ENCODE measurements at places on chromosomes 5 and 9. TPM values are rescaled to one million over a fixed set of nuclear protein-coding genes. Genes with fewer than 3 reads are reported as not detected.
A peak's percentile ranks its signal among the peaks of the same experiment; 100 is the strongest.

GRIA1 gene
- 0.06 TPM for total RNA-seq

SPRY4 gene
- 1.5 TPM for total RNA-seq

SPATA31D4 gene
- total RNA-seq: not detected

PROB1 gene
- total RNA-seq: 0.34 TPM

CNTFR gene
- 0.28 TPM for total RNA-seq

SCGB3A1 gene
- 1.4 TPM for total RNA-seq

HDHD3 gene
- 27.7 TPM for total RNA-seq

SLC25A2 gene
- total RNA-seq: not detected

CDH9 gene
- total RNA-seq: not detected

TOMM5 gene
- total RNA-seq: 27.2 TPM

- H3K4me1 ChIP-seq: no peaks in the 10 kb centered on the region
- H3K4me3 ChIP-seq: no peak overlapping the region
- no peaks in the 10 kb centered on the region for H3K27me3 ChIP-seq
- H3K27ac ChIP-seq: no peak overlapping the region
Observed at GRCh38 chr9:96327694-96328352, 25.8 kb upstream of the HSD17B3 start.

DNA sequence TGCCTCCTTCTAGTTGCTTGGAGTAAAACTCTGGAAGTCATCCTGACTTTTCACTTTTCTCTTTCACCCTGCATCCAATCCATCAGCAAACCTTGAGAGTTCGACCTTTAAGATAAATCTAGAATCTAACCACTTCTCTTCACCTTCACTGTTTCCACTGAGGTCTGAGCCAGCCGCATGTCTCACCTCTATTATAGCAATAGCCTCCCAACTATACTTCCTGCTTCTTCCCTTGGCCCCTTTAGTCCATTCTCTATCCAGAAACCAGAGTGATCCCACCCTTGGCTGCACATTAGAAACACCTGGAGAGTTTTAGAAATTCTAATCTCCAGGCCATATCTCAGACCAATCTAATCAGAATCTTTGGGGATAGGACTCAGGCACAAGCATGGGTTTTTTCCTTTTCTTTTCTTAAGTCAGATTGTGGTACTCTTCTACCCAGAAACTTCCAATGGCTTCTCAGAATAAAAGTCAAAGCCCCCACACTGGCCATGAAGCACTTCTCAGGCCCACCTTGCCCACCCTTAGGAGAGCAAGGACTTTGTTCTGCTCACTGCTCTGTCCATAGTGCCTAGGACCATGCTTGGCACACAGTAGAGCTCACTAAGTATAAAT lies 33.1 kb downstream of the MFAP3 start:
- no peaks in the 10 kb centered on the region for H3K4me1 ChIP-seq
- no peak overlapping the region for H3K4me3 ChIP-seq
- H3K36me3 ChIP-seq: no peaks in the 10 kb centered on the region
- no peak for DNase-seq
- no peaks in the 10 kb centered on the region for H3K27me3 ChIP-seq
- no peak overlapping the region for H3K27ac ChIP-seq

GRCh38 chr9:128846680-128847030 lies 17.1 kb upstream of the SPOUT1 start:
- DNase-seq: no peak
- H3K4me3 ChIP-seq: no peak overlapping the region
- H3K4me1 ChIP-seq: peaks cover 6% of the 10 kb centered on the region
- H3K27ac ChIP-seq: no peak overlapping the region
- H3K36me3 ChIP-seq: no peaks in the 10 kb centered on the region

GRCh38 chr5:73596705-73597328 lies 29.2 kb upstream of the ARHGEF28 start:
- H3K4me3 ChIP-seq: no peak overlapping the region
- no peaks in the 10 kb centered on the region for H3K27me3 ChIP-seq
- H3K4me1 ChIP-seq: no peaks in the 10 kb centered on the region
- no peaks in the 10 kb centered on the region for H3K36me3 ChIP-seq
- H3K27ac ChIP-seq: no peak overlapping the region
- no peak for DNase-seq

DNA sequence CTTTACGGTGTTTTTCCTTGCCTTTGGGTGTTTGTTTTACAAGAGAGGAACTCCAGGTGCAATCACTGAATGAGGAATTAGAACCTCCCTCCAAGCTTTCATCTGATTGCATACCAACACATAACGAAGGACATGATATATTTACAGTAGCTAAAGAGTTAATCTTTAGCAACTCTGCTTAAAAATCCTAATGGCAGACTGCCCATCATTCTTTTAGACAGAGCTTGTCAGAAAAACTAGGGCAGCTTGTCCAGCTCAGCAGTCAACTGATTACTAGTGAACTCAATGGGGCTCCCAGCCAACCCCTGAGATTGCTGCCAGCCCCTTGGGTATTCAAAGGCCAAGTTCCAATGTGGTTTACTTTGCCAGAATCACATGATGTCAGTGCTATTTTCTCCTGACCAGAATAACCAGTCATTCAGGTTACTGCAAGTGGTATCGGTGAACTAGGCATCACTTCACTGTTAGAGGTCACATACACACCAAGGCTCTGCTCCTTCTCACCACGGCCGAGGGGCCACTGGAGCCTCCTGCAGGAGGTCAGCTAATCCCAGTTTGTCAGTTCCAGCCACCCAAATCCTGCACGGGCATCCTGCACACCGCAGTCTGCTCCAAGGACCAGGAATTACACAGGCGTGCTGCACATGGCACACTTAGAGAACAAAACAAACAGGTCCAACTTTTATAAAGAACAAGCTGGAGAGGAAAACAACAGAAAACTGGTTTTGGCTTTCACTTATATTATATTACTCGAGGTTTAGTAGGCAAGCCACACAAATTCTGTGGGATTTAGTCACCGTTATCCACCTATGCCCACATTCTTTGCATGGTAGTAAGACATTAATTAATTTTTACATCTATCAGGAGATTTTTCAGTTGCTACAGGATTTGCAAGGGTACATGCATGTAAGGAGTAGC lies 62.5 kb downstream of the NFIB start:
- no peak overlapping the region for H3K4me3 ChIP-seq
- peak; percentile 96 for DNase-seq
- no peaks in the 10 kb centered on the region for H3K36me3 ChIP-seq

GRCh38 chr5:54743581-54743980 lies 226.0 kb downstream of the SNX18 start:
- no peak overlapping the region for H3K4me3 ChIP-seq
- H3K27ac ChIP-seq: no peak overlapping the region
- H3K4me1 ChIP-seq: no peaks in the 10 kb centered on the region
- H3K36me3 ChIP-seq: no peaks in the 10 kb centered on the region
- DNase-seq: no peak
- H3K27me3 ChIP-seq: no peaks in the 10 kb centered on the region

DNA sequence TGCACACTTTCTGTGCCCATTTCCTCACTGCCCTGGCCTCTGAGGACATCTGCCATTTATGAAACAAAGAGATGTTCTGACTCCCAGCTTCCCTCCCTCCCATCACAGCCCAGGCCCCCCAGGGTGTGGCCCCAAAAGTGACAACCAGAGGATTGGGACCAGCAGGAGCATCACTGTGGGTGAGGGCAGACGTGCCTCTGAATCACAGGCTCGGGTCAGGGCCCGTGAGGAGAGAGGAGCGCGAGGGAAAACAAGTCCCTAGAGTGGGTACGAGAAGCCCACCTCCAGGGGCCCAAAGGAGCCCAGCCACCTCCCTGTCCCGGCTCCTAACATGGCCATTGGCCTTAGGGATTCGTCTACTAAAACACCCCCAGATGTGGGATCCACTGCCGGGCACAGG lies 138.0 kb upstream of the FSTL4 start:
- H3K36me3 ChIP-seq: no peaks in the 10 kb centered on the region
- H3K4me1 ChIP-seq: no peaks in the 10 kb centered on the region
- no peaks in the 10 kb centered on the region for H3K27me3 ChIP-seq

- H3K36me3 ChIP-seq: no peaks in the 10 kb centered on the region
- no peak overlapping the region for H3K27ac ChIP-seq
- DNase-seq: no peak
Observed at GRCh38 chr9:90909225-90909624, 107.6 kb downstream of the SYK start.

DNA sequence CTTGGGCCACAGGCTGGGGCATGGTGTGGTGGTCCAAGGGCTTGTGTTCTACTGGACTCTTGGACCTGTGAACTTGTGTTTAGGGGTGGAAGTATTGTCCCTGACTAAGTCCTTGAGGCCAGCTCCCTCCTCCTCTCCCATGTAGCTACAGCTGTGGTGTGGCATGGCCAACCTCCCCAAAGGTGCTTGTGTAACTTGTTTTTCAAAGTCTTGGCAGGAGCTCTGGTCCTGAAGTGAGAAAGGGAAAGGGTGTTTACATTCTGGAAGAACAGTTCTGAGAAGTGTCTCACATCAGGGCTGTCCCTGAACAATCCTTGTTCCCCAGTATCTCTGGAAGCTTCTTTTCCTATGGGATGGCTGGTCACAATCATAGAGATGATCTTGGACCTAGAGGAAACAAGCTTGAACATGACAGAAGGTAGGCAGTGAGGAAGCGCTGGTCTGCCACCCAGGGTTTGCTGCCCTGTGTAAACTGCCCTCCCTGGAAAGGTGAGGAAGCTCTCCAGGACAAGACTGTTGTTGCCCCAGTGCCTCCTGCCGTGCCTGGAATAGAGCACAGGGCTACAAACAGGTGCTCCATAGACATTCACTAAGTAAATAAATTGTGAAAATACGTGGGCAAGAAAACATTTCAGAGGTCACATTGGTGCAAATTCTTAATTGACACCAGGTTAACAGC lies 64.6 kb upstream of the KLF9 start:
- DNase-seq: peak; percentile 84
- no peaks in the 10 kb centered on the region for H3K27me3 ChIP-seq
- no peak overlapping the region for H3K4me3 ChIP-seq
- peaks cover 69% of the 10 kb centered on the region for H3K4me1 ChIP-seq
- H3K36me3 ChIP-seq: no peaks in the 10 kb centered on the region
- H3K27ac ChIP-seq: peak overlapping the region; percentile 89

DNA sequence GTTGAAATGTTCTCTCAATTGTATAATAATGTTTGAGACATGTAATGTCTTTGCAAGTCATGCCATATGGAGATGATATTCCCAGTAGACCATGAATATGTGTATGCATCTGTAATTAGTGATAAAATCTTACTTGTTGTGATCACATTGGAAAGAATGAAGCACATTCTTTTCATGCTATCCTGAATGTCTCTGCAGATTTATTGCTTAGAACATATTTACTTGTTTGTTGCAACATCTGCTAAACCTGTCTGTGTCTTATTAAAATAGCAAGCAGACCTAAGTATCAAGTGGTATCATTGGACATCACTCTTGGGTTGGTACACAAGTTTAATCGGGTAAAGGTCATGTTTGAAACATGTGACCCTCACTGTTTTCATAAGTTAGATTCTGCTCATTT lies 265.5 kb upstream of the CD180 start:
- DNase-seq: no peak
- H3K27ac ChIP-seq: no peak overlapping the region
- H3K36me3 ChIP-seq: no peaks in the 10 kb centered on the region
- H3K4me1 ChIP-seq: no peaks in the 10 kb centered on the region
- no peak overlapping the region for H3K4me3 ChIP-seq

- H3K27me3 ChIP-seq: no peaks in the 10 kb centered on the region
- no peaks in the 10 kb centered on the region for H3K36me3 ChIP-seq
- peaks cover 5% of the 10 kb centered on the region for H3K4me1 ChIP-seq
- no peak overlapping the region for H3K27ac ChIP-seq
- DNase-seq: no peak
- no peak overlapping the region for H3K4me3 ChIP-seq
Observed at GRCh38 chr5:71924980-71925379, 182.3 kb upstream of the MAP1B start.

DNA sequence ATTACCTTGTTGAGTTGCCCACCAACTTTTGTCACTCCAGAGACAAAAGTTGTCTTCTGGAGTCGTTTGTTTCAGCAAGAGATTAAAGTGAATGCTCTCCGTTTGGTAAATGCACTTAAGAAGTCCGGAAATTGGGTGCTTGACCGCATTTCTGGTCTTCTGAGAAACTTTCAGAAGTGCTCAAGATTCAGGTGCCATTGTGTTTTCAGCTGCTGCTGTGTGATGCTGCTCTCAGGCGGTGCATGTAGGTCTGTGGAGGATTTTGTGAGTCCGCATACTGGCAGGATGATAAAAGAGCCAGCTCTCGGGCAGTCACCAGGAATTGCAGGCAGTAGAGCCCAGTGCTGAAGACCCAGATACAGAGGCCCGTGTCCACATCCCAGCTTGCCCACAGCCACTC lies 5.9 kb upstream of the NFIL3 start:
- no peak overlapping the region for H3K4me3 ChIP-seq
- H3K4me1 ChIP-seq: no peaks in the 10 kb centered on the region
- no peaks in the 10 kb centered on the region for H3K36me3 ChIP-seq
- no peak for DNase-seq

- H3K36me3 ChIP-seq: no peaks in the 10 kb centered on the region
- no peak overlapping the region for H3K4me3 ChIP-seq
- no peak overlapping the region for H3K27ac ChIP-seq
- no peaks in the 10 kb centered on the region for H3K4me1 ChIP-seq
- no peak for DNase-seq
Observed at GRCh38 chr5:16082053-16082452, 97.5 kb downstream of the MARCHF11 start.

DNA sequence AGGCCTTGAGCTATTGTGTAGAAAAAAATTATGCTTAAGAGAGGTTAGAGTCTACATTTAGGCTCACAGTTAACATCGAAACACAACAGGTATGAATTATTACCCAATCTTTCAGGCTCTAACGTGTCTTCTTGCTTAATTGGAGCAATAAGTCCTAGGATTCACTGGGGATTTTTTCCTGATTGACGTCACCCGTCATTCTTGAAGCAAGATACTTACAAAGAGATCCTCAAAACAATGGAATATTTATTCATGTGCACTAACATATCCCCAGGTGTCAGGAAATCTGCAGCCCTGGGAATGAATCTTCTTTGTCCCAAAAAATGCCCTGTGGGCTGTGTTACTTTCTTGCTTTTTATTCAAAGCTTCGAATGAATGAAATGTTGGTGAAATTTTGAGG lies 413.5 kb downstream of the NFIB start:
- no peaks in the 10 kb centered on the region for H3K36me3 ChIP-seq
- H3K4me3 ChIP-seq: no peak overlapping the region
- no peaks in the 10 kb centered on the region for H3K4me1 ChIP-seq
- DNase-seq: no peak
- no peak overlapping the region for H3K27ac ChIP-seq

DNA sequence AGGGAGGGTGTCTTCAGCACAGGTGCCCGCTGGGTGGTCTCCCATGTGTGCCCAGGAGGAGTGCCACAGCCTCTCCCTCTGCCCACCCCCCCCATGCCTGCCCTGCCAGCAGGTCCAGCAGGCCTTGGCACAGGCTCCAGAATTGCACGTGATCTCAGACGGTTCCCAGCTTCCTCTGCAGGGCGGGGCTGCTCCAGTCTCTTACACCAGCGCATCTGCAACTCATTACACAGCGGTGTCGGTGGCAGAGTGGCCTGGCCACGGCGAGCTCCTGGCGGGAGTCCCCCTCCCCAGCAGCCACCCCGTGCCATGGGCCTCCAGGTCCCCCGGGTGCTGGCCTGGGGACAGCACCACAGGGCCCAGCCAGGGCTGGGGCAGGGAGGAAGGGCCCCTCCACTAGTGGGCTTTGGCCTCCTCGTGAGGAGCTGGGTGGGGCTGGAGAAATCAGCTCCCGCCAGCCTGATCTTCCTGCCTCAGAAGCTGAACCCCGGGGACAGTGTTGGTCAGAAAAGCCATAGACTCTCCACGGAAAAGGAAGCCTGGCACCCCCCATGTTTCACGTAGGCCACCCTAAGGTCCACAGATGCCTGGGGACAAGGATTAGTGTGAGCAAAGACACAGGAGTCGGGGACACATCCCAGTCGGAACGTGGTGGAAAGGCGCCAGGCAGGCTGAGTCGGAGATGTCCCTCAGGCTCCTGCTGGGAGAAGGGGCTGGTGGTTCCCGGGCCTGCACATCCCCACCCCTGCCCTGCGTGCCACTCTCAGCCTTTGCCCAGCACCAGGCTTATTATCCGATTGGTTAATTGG lies 40.2 kb downstream of the RXRA start:
- H3K27me3 ChIP-seq: no peaks in the 10 kb centered on the region
- peak; percentile 95 for DNase-seq
- peaks cover 13% of the 10 kb centered on the region for H3K4me1 ChIP-seq
- no peaks in the 10 kb centered on the region for H3K36me3 ChIP-seq
- H3K27ac ChIP-seq: peak overlapping the region; percentile 18
